ENCODE measurements at places on chromosomes 11 and 22. TPM values are rescaled to one million over a fixed set of nuclear protein-coding genes. Genes with fewer than 3 reads are reported as not detected.

DNA sequence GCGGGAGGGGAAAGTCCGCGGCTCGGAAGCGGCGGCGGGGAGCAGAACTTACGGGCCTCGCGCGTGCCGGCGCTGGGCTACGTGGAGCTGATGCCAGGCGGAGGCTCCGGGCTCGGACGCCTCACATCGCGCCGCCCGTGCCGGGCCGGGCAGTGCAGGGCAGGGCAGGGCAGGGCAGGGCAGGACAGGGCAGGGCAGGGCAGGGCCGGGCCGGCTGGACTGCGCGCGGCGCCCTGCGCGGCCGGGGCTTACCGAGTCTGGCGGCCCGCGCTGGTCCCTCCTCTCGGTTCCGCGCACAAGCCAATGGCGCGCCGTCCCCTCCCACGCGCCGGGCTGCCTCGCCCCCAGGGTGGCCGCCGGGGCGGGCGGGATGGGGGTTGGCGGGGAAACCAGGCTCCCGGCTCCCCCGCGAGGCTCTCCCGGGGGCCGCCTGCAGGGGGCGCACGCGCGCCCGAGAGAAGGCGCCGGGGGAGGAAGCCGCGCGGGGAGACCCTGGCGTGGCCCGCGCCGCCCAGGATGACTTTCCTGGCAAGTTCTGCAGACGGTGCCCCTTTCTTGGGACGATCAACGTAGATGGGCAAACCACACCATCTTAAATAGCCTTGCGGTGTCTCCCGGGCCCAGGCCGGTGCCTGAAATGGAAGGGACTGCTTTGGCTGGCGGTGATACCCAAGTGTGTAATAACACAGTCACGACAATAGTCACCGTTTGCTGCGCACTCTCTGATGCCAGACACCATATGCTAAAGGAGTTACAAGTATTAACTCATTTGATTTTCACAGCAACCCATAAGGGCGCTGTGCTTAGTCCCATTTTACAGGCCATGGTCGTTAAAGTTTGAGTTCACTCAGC, at the start of gene TP53I11:
Gene TP53I11 (minus strand): TSS at position 259 of the 852 bp plus-strand sequence. CDS start 12,548 bp downstream, outside the sequence.
- DNase-seq, result peak; percentile 61

DNA sequence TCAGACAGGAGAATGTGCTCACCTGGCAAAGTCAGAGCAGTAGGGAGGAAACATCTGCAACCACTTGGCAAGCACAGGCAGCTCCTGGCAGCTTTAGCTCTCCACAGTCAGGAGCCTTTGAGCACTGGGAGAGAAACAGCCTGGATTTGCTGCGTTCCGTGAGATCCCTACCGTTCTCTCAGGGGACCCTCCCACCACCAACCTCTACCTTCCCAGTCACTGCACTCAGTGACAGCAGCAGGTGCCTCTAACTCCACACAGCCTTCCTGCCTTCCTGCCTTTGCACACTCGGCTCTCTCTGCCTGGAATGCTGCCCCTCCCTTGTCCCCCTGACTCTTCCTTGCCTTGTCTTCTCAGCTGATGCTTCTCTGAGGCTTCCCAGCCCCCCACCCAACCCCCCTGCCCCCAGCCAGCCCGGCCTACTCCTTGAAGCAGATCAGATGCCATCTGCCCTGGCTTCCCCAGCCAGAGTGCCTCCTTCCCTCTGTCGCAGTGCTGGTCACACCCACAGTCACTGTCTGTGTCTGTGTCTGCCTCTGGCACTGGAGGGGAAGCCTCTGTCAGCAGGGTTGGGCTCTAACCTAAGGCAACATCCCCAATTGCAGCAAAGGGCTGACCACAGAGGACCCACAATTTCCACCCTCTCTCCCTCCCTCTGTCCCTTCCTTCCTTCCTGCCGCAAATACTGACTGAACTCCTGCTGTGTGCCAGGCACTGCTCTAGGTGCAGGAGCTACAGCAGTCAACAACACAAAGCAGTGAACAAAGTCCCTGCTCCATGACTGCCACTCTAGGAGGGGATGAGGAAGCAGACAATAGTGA, 14.9 kb upstream of the TSKU start:
- peak; percentile 80 for DNase-seq

DNA sequence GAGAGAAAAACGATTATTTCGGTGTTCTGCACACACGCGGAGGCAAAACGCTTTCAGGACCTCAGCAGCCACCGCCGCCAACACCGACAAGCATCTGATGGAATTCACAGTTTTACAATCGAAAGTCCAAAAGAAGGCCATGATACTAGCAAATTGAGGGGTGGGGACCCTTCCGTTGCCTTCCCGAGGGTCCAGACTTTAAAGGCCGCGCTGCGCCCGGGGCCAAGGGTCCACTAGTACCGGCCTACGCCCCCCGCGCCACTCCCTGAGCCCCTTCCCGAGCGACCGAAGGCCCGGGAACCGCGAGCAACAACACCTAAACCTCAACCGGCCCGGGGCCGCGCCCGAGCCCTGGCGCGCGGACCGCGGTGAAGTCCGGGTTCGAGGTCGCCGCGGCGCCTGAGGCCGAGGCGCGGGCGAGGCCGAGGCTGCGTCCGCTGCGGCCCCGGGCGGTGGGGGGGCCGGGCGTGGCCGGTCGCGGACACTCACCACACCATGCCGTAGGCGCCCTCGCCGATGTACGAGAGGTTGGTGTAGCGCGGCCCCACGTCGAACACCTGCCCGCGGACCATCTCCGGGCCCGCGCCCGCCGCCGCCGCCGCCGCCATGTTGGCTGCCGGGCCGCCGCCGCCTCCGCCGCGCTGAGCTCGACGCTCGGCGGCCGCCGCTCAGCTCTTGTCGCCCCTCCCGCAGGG, 465 bp downstream of the MAPK1 start:
- peak; percentile 58 for DNase-seq

- DNase-seq, result peak; percentile 49
Measured at GRCh38 chr11:122690384-122690783, 34.9 kb downstream of the UBASH3B start.

- peak; percentile 86 for DNase-seq
Measured at GRCh38 chr22:26428515-26429457, at the start of gene ASPHD2. Gene ASPHD2 (plus strand): TSS chr22:26429260. CDS start chr22:26433616, 4,356 bp downstream.

GRCh38 chr11:26227301-26227746, 104.6 kb upstream of the ANO3 start:
- no peak for DNase-seq

DNA sequence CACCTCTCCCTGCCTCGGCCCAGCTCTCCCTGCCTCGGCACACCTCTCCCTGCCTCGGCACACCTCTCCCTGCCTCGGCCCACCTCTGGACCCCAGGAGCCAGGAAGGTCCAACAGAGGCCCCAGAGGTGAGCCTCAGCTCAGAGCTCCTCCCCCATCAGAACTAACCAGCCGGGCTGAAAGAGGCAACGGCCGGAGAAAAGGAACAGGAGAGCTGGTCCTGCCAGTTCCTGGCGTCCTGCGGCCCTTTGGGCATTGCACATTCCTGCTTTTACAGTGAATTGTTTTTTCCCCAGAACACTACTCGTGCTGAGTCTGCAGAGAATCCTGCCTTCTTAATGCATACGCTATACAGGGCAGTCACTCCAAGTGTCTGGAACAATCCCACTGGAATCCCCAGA, 45.8 kb downstream of the LMO1 start:
- DNase-seq, result no peak

SLC6A5 gene
- not detected for total RNA-seq

RIMBP3B gene
- total RNA-seq, result 0.09 TPM

Measured in activated CD8-positive, alpha-beta memory T cell treated with anti-CD3 and anti-CD28 coated beads, Interleukin-2, amount 10 ng/mL, durations not matched to agents 7 days and 5 days (primary cell).